NCI-H2171 treated with DMSO at 0.1 percent for 48 hours (cell line): ENCODE measurements at places on chromosomes 4 and X.

DNA sequence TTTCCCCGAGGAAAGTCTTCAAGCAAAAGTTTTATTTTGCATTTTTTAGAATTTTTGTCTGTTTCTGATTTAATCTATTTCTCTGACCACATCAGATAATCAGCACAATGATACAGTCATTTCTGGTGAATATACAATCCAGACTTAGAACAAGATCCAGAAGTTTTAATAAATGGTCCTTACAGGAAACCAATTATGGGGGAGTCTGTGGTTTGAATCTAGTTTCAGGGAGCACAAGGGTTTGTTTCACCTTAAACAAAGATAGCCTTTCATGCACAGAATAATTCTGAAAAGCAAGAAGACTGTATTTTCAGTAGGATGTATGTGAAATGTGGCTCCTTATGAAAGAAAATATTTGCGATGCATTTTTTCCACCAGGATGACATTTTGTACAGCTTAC, 158.5 kb upstream of the ARSJ start:
- no peak for DNase-seq

GRCh38 chrX:152992115-152992514, 1.8 kb downstream of the PNMA5 start:
- DNase-seq, result no peak

DNA sequence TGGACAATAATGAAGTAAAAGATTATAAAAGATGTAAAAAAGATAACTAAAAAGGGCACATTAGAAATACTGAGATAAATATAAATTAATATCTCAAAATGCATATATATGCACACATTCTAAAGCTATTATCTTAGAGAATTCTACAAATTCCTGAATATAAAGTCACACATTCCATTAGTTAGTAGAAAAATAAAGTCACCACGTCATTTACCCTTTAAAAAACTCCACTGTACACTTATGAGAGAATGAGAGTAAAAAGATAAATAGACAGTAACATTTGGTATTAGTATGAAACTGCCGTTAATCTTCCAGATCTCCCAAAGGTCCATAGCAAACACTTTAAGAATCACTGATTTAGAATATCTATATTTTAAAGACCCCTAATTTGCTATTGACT, 67.2 kb upstream of the IL15 start:
- no peak for DNase-seq

GRCh38 chr4:17427991-17428390, 83.9 kb downstream of the QDPR start:
- DNase-seq, result no peak

GRCh38 chr4:77959566-77960338, 97.1 kb downstream of the MRPL1 start:
- DNase-seq, result peak; percentile 69

GRCh38 chrX:106874075-106874474, 29.1 kb downstream of the RIPPLY1 start:
- DNase-seq, result peak; percentile 22

GRCh38 chrX:150465326-150465725, 102.2 kb downstream of the MAMLD1 start:
- DNase-seq, result no peak

DNA sequence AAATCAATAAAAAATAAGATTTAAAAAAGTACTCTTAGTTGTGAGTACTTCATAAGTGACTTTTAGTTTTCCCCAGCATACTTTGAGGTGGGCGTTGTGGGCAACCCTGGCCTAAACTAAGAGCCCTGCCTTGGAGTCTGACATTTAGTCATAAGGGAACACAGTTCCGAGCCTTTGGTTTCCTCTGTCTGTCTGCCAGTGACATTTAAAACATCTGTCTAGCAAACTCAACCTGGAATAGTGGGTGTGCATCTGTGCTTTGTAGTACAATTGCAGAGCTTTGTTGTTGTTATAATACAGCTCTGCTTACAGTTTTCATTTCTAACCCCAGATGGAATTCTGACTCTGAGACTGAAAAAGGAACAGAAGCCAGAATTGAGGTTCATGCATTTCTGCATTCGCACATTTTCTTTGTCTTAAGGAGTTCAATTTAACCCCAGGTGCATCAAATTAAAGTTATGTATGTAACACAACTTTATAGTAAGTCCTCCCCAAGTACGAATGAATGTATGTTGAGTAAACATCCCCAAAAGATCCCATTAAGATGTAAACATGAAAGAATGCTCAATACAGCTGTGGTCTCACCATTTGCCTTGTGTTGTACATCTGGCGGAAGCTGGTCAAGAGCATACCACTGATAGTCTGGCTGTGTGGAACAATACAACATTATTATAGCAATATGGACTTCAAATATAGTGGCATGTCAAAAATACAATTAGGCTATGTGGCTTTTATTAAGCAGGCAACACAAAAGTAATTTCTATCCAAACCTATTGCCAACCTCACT, 25.9 kb downstream of the TNIP3 start:
- no peak for DNase-seq

GRCh38 chrX:139803224-139803623, 95.3 kb upstream of the MCF2 start:
- DNase-seq, result no peak

DNA sequence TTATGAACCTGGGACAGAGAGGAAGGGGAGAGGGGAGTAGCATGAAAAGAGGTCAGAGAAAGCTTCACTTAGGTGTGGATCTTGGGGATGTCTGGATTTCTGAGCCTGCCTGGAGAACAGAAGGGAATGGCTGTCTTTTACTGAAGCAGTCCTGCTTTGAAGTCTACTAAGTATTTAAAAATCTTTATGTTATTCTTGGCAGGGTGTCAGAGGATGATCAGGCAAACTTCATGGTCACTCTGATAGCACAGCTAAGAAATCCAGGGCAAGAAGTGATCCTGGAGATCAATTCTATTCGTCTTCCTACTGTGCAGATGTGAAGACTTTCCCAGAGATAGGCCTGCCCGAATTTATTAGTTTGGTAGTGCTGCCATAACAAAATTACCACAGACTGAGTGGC, 464.4 kb upstream of the BOD1L1 start:
- DNase-seq, result no peak

DNA sequence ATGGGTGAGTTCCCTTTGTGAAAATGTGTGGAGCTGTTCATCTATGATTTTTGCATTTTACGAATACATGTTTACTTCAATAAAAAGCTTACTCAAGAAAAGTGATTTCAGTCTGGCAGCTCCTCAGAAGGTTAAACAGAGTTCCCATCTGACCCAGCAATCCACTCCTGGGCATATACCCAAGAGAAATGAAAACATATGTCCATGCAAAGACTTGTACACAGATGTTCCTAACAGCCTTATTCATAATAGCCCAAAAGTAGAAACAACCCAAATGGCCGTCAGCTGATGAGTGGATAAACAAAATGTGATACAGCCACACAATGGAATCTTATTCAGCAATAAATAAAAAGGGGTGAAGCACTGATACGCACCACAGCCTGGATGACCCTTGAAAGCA, 20.8 kb downstream of the CLCN4 start:
- DNase-seq, result peak; percentile 17

- no peak for DNase-seq
Observed at GRCh38 chr4:173214661-173215060, 46.0 kb downstream of the GALNT7 start.

DNA sequence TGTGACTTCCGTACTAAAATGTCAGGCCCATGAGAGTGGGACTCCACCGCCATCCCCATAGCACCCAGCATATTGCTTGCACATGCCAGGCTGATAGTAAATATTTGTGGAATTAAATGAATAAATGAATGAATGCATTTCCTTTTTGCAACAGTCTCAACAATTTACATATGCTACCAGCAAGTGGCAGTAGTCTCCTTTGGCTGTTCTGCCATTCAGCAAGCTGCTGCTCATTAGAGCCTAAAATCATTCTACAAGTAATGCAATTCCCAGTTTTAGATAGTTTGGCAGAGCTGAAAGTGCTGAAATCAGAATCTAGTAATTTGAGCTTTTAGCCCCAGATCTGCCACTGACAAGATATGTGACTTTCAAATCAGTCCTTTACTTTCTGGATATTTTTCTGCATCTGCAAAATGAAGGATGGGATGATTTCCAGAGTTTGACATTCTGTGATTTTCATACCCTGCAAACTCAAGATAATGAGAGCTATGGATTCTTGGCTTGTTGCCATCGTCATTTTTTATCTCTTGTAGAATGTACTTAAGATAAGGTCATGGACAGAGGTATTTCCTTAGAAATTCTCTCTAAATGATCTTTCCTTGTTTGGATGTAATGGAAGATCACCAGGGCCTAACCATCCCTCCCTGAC, 35.7 kb upstream of the INTS6L start:
- peak; percentile 5 for DNase-seq

DNA sequence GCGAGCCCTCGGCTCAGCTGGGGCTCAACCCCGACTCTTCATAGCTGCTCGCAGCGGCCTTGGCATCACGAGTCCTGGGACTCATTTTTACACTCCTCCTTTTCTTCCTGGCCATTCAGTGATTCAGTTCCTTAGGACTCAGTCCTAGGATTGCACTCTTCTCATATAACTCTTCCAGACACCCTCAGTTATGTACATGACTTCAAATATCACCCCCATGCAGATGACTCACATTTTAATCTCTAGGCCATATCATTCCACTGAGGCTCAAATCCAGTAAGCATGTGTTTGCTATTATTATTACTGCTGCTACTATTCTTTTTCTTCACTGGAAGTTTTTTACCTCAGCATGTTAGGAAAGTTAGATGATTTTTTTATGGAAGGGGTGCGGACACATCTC, 14.4 kb downstream of the ITGB1BP2 start:
- DNase-seq, result no peak

DNA sequence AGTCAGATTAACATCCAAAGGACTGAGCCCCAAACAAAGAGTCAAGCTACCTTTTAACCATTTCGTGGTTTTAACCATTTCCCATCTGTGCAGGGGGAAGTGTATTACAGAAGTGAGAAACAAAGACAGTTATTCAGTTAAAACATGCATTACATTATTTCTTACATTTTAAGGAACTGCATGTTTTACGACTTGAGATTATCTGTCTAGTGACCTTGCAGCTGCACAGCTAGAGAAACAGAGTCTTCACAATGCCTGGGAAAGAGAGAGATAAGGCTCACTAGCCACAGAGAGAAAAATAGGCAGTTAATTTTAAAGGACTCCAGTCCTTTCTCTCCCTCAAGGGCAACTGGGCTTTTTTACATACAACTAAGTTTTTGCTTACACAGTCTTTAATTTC, 48.7 kb upstream of the KLHL4 start:
- no peak for DNase-seq

DNA sequence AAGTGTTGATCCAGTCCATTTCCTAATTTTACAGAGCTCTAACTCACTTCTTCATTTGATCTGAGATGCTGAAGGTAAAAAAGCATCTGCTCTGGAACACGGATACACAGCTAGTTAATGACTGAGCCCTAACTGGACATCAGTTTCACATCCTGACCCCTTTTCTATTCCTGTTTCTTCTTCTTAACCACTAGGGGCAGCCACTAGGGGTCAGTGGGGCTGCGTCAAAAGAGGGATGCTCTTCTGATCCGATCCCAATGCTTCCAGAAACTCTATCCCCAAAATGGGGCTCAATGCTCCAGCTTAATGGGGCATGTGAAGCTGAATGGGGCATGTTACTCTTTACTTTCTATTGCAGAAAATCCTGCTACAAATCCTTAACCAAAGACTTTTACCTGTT, 33.4 kb upstream of the PHKA2 start:
- peak; percentile 0 for DNase-seq

- no peak for DNase-seq
Observed at GRCh38 chr4:170106900-170107299, 17.1 kb upstream of the AADAT start.

DNA sequence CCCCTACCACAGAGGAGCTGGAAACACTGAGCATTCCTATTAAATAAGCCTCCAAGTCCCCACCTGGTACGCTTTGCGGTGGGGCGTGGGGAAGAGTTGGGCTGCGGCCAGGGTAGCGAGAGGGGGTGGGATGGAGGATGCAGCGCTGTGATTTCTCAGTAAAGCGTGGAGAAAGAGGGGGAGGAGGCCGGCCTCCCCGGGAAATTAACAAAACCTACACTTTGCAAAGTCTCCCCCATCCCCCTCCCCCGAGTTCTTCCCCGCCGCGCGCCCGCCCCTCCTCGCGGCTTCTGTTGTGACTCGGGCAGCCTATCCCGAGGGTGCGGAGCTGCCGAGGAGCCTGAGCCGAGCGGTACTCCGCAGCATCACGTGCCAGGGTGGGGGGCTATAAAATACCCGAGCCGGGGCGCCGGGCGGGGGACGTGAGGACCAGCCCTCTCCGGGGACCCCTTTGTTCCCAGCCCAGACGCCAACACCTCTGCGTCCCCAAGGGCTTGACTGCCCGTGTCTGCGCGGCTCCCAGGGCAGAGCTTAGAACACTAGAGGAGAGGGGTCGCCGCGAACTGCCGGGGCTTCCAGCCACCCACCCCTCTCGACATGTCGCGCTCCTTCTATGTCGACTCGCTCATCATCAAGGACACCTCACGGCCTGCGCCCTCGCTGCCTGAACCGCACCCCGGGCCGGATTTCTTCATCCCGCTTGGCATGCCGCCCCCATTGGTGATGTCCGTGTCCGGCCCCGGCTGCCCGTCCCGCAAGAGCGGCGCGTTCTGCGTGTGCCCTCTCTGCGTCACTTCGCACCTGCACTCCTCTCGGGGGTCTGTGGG, at the start of gene GSX2:
TSS of gene GSX2 (plus strand) at position 416 of the 827 bp plus-strand sequence. CDS start at position 598, 182 bp downstream.
- peak; percentile 15 for DNase-seq

DNA sequence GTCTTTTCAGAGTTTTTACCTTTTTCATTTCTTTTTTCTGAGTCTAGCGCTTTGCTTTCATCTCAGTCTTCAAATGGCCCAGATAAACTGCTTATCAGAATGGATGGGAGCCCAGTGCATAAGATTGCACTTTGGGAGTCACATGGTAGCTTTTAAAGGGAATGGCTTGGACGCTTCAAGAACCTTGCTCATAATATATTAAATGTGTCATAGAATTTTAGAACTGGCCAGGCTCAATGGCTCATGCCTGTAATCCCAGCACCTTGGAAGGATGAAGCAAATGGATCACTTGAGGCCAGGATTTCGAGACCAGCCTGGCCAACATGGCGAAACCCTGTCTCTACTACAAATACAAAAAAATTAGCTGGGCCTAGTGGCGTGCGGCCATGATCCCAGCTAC, 68.4 kb downstream of the HMGB2 start:
- DNase-seq, result no peak
